ENCODE measurements at places on chromosomes 5 and 9.

- DNase-seq, result no peak
Measured at GRCh38 chr5:60836131-60836530, 7.9 kb downstream of the ELOVL7 start.

GRCh38 chr5:43730832-43731342 is 127.9 kb downstream of the NNT start:
- no peak for DNase-seq

- no peak for DNase-seq
Measured at GRCh38 chr5:67118050-67118620, 78.5 kb downstream of the CD180 start.

- DNase-seq, result no peak
Measured at GRCh38 chr5:83802686-83803085, 82.0 kb upstream of the HAPLN1 start.

DNA sequence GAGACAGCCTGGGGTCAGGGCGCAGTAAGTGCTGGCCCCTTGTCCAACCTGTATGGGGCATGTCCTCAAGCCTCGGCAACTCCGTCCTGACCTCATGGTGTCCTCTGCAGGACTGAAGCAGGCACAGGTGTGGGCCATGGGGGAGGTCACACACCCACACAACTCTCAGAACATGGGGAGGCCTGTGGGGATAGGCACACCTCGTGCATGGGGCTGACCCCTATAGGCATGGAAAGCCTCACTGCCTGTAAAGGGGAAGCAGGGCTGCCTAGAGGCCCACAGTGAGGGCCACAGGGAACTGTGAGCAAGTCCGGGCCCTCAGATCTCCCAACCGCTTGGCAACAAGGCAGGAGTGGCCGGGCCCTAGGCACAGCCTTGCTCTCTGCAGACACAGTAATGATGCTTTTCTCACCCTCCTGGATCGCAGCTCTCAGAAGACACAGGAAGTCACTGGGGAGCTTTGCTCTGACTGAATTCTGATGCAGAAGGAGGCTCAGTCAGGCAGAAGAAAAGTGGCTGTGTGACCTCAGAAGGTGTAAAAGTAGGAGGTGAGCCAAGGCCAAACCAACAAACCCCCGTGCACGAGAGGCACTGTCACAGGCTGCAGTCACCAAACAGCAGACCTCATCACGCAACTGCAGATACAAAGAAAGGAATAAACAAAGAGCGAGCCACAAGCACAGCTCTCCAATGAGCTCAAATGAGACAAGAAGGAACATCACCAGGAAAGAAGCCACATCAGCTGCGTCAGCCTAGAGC is 5.4 kb downstream of the IPPK start:
- no peak for DNase-seq

GRCh38 chr5:177509381-177509951 is at the start of gene DOK3:
TSS of gene DOK3 (minus strand) at chr5:177509826. CDS start at chr5:177509540, 286 bp downstream.
- DNase-seq, result no peak

DNA sequence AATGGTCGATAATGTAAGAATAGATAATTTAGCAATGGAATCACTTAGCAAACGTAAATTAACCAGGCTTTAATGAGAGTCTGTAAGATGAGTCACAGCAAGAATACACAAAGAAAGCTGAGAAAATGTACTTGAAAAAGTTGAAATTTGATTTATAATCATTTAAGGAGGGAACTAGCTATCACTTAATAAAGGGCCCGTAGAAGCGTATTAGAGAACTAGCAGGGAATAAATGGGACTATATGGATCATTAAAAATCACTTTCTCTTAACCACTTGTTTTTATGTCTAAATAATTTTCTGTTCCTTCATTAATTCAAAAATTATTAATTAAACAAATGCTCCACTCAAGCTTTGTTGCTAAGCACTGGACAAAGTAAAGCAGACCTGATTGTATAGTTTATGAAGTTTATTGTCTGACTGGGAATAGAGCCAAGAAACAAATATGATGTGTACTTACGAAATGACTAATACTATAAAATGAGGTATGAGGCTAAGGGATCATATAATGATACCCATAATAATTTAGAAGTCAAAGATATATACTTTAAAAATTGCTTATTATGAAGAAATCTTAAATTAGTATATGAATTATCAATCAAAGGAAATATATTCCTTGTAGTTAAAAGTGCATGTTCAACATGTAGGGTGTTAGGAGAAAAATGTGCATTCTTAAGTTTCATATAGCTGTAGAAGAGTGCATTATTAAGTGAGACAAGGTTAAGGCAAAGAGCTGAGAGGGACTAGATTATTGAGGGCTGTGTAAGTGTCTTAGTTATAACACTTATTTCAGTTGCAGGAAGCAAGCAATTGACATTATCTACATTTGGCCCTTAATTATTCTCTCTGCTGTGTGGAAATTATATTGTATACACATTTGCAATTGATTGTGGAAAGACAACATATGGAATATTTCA is 196.8 kb downstream of the PRDM9 start:
- DNase-seq, result no peak

DNA sequence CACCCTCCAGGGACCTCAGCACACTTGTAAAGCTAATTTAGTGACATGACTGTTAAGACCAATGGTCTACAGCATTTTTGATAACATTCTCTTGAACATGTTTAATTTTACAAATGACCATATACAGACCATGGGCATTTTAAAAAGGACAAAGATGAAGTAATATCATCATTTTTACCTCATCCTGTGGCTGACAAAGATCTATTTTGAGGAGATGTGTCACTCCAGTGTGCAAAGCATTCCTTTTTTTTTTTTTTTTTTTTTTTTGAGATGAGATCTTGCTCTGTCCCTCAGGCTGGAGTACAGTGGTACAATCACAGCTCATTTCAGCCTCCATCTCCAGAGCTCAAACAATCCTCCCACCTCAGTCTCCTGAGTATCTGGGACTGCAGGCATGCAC is 118.2 kb upstream of the TBC1D2 start:
- no peak for DNase-seq

DNA sequence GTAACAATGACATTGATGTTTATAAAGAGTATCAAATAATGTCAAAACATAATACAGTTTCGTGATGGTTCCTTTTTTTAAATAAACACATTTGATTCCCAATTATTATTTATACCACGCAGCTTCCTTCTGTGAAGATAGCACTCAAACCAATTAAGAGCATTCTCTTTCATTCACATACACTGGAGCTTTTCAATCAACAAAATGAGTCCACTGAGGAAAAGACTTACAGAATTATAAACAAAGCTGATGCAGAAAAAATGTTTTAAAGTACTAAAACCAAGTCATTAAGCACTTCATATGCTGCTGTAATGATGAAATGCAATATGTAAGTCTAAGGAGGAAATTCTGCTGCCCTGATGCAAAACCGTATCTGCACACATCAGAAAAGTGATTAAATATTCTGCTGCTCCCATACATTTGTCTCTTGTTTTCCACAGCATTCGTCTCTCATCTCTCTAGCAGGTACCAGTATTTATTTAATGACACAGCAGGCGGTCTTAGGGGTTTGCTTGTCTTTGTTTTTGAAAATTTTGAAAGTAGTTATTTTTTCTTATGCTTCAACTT is 147.1 kb downstream of the CDH10 start:
- no peak for DNase-seq

DNA sequence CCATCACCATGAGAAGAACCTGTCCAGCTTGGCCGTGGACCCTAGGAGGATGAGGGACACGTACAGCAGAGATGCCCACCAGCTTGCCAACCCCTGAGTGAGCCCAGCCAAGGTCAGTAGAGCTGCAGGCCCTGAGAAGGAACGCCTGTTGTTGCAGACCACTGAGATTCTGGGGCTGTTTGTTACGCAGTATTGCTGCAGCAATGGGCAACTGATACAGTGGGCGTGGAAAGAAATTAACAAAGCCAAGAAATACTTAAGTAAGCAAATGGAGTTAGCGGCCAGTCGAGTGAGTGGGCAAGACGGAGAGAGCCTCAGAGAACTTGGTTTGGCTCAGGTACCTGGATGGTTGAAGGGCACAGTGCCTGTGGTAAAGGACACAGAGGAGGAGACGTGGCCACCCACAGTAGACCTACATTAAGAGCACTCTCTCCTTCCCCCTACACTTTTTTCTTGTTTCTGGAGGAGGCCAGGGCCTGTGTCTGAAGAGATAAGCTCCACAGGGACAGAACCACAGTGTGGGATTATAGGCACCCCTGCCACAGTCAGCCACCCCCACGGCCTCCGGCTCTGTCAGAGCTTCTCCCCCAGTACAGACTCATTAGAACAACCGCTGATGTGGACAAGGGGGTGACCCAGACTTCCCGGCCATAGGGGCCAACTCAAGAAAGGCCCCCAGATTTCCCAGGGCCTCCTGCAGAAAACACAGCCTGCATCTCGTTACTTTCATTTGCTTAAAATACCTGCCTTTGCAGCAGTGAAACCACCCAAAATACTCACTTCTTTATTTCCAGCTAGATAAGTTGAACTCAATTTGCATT is 40.1 kb upstream of the GRHPR start:
- DNase-seq, result no peak

- DNase-seq, result no peak
Measured at GRCh38 chr5:91301106-91301846, 81.8 kb downstream of the ARRDC3 start.

DNA sequence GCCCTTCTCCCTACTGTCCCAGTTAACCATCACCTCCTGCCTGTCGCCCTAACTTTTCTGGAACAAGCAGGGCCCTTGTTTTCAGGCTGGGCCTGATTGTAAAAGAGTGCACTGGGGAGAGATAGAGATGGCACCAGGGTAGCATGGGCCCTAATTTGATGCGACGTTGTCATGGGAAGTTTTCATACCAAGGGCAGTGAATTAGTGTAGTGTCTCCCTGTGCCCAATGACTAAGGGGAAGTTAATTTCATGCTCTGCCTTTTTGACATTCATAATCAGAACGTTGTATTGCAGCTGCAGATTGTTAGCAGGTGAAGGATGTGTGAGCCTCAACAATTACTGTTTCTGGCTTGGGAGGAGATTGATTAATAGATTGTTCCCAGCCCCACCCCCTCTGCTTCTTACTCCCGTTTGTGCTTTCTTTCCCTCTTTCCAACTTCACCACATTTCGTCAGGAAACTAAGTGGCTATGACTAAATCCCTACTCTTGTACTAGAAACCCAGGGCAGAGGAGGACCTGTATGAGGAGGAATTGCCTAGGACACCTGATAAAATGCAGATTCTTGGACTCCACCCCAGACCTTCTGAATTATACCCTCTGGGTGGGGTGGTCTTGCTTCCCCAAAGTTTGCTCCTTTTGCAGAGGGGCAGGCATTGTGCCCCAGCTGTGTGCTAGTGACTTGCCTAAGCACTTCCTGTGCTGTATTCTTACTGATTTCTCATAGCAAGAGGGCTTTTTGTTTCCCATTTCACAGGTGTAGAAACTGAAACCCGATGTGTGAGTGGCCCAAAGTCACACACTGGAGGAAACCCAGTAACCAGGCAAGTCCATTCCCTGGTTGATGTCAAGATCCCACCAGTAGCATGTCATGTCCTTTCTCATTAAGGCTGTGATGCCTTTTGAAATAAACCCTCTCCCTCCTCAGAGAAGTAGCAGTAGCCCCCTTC is 56.3 kb downstream of the DAB2IP start:
- no peak for DNase-seq

GRCh38 chr9:123322273-123323195 is 33.5 kb upstream of the CRB2 start:
- peak; percentile 36 for DNase-seq

DNA sequence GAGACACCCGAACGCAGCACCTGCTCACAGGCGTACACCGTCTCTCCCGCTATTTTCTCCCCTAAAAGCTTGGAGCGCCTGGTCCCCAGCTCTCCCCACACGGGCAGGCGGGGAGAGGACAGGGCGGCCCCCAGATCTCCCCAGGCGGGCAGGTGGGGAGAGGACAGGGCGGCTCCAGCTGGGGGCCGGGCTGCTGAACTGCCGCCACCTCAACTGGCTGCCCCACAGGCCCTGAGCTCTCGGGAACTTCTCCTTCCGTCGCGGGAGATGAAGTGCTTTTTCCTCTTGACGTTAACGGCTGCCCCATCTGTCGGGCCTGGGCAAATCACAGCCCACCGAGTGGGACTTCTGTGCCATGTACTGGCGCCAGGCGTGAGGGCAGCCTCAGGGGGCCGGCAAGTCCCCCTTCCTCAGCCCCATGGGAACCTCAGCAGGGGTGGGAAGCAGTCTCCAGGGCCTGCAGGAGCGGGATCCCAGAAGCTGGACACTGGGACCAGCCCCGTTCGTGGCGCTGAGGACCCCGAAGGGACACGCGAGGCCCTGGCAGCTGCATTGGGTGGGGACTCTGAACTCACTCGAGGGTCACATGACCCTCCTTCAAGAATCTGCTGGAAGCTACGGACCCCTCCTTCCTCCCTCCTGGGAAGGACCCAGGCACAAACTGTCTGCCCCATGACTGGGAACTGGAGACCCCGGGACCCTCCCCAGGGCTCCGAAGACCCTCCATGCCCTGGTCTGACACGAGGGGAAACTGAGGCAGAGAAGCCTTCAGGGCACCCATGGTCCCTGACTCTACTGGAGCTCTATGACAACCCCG is 5.7 kb upstream of the EGFL7 start:
- DNase-seq, result no peak

- no peak for DNase-seq
Measured at GRCh38 chr5:124922255-124922975, 176.0 kb upstream of the ZNF608 start.

GRCh38 chr9:113403646-113404045 is 2.6 kb upstream of the ALAD start:
- no peak for DNase-seq

DNA sequence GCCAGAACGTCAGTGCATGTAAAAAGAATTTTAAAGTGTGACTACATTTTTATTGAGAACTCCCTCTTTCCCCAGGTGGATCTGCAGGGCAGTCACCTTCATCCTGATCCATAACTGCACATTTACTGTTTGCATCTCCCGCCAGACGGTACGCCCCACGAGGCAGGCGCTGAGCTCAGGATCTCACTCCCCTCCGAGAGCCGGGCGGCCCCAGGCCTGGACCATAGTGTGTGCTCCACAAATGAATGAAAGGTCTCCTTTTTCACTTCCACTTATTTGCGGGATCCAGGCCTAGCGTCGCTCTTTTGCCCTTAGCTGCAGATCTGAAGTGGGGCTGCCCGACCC is 378 bp downstream of the DROSHA start:
- DNase-seq, result no peak

GRCh38 chr9:35689542-35690293 is at the start of gene TPM2:
TSS of gene TPM2 (minus strand) at chr9:35689925. CDS start at chr9:35689817, 108 bp downstream.
- no peak for DNase-seq

Data from activated T-helper 1 cell treated with anti-CD3 and anti-CD28 coated beads, Interleukin-2, amount 50 U/mL, for 16 hours (primary cell).